ENCODE measurements at places on chromosomes 12 and 14. TPM values are rescaled to one million over a fixed set of nuclear protein-coding genes. Genes with fewer than 3 reads are reported as not detected.

Gene TSPAN11
- polyA plus RNA-seq = 5.0 TPM

Gene SELPLG
- 1.7 TPM for polyA plus RNA-seq

Gene PTCSC3
- polyA plus RNA-seq = 0.36 TPM

Gene TSHR
- 0.16 TPM for polyA plus RNA-seq

- no peak for DNase-seq
Measured at GRCh38 chr14:76292561-76292960, 83.4 kb upstream of the ESRRB start.

GRCh38 chr12:12428961-12429657 lies 72.2 kb downstream of the BORCS5 start:
- no peak for DNase-seq

- no peak for DNase-seq
Measured at GRCh38 chr14:52021957-52022600, 32.7 kb downstream of the RTRAF start.

DNA sequence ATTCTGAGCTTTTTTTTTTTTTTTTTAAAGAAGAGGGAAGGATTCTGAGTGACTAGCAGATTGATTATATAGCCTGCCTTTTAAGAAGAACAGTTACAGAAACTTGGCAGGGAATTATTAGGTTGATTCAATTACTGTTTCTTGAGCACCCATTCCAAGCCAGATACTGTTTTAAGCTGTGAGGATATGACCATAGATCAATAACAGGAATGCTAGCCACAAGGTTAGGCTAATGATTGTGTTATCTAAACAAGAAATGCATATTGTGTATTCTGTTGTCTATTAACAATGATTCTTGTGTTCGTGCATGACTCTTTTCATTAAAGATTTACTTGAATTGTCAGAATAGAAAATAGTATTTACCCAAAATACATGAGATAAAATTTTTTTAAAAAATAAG lies 67.1 kb downstream of the PRORP start:
- DNase-seq = no peak

DNA sequence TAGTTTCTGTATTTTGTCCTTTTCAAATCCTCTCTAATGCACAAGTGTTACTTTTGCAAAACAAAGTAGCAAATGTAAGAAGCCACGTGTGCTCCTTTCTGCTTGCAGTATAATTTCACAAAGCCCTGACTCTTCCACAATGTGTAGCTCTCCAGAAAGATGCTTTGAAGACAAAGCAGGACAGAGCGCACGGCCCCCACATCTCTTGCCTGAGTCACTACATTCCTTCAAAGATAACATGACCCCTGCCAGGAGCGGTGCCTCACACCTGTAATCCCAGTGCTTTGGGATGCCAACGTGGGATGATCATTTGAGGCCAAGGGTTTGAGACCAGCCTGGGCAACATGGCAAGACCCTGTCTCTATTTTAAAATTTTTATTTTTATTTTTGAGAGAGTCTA lies 40.5 kb downstream of the JAG2 start:
- no peak for DNase-seq

DNA sequence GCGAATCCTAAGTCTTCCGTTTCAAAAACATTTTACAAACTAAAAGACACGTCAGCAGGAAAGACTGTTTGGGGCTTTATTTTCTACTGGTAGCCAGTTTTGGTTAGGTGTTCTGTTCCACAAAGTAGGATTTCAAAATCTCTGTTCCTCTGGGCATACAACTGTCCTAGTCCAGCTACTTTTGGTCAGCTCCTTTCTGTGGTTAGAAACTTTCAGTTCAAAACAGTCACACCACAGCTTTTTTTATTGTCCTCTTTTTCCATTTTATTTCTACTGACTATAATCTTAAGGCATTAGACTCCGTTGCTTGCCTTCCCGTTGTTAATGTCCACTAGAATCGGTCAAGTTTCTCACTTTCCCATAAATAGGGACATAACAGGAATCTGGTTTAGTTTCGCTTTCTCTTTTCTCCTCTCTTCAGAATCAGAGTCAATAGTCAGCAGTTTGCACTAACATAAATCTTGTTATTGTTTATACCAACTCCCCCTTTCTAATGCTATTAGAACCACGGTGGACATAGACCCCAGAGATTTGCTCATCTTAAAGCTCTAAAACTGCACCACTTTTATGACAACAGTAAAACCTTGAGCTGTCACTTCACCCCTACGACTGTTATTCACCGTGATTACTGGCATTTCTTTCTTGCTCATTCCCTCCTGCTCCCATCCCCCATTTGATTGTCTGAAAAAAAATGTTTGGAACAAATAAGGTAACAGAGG lies 41.5 kb upstream of the NPAS3 start:
- peak; percentile 25 for DNase-seq

GRCh38 chr12:113689047-113689610 lies 217.5 kb upstream of the LHX5 start:
- DNase-seq = no peak

Measured in renal cortex interstitium (tissue), 15 donors.